ENCODE measurements at places on chromosomes 12 and 14.

DNA sequence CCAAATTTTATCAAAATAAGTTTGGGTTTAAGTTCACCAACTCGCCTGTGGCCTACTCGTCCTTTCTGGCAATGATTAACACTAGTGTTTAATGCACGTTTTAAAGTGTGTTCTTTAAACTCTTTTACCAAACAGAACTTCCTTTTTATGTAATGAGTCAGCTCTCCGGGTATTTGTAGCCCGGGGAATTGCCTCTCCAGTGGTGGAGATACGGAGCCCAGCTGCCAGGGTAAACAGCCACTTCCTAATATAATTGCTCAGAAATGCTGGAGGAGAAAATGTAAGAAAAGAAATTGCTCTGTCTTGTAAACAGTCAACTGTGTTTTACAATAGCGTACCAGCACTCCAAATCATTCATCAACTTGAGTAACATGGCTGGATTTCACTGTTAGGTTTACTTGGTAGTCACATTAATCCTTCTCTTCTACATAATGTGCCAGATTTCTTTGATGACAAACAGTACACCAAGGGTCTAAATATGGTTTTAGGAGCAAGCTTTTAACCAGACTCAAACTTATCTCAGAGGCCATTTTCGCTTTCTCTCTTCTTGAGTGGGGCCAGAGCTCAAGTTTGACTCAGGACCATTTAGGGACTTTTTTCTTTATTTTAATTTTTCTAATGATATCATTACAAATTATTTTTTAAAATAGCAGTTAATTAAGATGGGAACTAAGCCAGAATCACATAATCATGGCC lies 101.2 kb upstream of the SLC38A2 start:
- DNase-seq, result peak; percentile 84

DNA sequence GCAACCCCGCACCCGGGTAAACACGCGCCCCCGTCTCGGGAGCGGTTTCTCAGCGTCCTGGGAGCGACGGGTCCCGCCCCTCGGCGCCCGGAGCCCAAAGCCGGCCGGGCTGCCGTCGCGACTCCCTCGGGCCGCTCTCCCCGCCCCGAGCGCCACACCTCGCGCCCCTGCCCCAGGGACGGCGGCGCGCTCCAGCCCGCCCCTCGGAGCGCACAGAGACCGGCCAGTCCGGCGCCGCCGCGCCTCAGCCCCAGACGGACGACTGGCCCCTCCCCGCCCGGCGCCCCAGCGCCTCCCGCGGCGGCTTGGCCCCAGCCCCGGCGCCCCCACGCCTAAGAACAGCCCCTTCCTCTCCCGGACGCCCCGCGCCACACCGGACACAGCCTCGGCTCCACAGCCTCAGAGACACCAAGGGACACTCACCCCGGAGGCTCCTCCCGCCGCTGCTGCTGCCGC lies 411 bp downstream of the BTBD7 start:
- DNase-seq, result no peak

- no peak for DNase-seq
These were observed 90.0 kb downstream of the PPM1H start for GRCh38 chr12:62844915-62845314.

- DNase-seq, result no peak
These were observed 736 bp upstream of the PHLDA1 start for GRCh38 chr12:76032043-76032981.

DNA sequence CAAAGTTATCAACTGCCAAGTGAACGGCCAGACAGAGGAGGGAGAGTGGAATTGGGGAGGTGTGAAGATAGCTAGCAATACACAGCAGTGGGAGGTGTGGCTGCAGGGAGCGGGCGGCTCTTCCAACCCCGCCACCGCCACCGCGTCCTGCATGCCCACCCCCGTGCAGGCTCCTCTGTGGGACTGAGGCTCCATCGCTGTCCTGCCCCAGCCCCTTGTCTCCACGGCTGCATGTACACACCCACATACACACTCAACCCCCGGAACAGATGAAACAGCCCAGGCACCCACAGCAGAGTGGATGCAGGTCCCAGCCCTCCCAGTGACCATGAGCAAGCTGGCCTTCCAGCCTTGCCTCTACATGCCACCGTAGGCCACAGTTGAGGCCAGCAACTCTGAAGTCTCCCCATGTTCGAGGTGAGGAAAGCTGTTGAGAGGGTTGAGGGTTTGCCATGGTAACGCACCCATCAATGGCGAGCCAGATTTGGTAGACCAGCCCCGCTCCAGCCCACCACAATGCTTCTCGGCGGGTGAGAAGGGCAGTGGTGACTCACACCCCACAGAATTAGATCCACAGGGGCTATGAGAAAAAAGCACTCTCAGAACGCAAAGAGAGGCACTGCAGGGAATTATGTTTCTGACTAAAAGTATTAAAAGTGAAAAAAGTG lies 39.3 kb downstream of the PITPNM2 start:
- no peak for DNase-seq

- DNase-seq, result no peak
These were observed 100.1 kb downstream of the PPP1R12A start for GRCh38 chr12:79834712-79835376.

DNA sequence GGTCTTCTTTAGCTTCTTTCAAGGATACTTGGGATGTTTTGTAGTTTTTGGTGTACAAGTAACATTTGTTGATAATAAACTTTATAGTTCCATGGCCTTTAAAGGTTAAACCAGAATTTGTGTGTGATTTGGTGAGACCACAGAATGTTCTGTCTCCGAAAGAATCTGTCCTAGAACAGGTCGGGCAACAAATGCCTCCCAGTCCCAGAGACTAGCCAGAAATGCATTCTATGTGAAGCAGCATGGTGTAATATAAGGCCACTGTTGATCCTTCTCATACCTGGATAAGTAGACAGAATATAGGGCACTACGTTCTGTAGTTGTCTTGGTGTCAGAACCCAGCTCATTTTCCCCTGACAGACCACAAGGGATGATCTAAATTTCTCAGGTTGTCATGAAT lies 10.0 kb downstream of the STYK1 start:
- DNase-seq, result no peak

DNA sequence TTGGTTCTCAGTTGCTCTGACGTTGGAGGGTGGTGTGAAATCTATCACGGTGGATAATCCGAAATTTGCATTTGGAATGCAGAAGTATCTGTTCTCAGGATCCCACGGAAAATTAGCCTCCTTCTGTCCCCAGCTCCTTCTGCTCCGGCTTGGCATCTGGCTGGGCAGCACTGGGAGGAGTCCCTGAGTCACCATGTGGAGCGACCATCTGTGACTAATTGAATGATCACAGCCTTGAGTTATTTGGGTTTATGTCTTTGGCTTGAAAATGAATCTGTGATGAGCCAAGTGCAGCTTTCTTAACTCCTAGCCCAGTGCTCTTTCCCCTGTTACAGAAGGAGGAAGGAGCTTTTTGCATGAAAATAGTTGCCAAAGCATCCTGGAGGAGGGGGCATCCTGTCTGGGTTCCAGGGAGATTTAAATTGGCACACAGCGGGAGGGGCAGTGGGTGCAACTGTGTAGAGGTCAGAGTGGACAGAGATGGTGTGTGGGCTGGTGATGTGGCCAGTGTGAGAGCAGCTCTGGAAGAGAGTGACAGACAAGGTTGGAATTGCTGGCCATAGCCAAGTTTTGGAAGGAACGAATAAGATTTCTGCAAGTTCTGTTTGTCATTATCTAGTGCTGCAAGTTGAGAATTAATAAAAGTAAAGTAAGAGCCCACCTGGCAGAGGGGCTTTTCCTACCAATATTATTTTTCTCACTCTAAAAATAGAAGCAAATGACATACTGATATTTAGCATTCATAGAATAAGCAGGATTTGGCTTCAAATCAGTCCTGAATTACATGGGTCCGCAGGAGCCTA lies 74.4 kb downstream of the SLC24A4 start:
- peak; percentile 28 for DNase-seq

- DNase-seq, result no peak
These were observed 39.7 kb upstream of the GZMB start for GRCh38 chr14:24673534-24674203.

DNA sequence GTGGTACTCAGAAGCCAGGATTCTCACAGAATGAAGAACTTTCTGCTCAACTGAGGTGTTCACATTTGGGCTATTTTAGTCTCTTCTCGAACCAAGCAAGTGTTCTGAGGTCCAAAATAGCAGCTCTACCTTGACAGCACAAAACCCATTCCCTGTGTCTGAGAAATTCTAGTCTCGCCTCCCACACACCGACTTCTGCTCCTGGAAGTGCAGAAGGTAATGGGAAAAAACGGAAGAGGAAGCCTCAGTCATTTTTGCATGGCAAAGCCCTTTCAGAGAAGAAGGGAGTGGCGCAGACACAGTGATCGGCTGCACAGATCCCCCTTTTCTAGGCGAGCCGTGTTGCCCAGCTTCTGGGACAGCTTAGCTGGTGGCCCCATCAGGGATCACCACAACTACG lies 31.2 kb upstream of the VPS33A start:
- no peak for DNase-seq

GRCh38 chr12:6691473-6691872 lies 2.3 kb upstream of the ZNF384 start:
- DNase-seq, result peak; percentile 48

- no peak for DNase-seq
These were observed 22.6 kb upstream of the DRAM1 start for GRCh38 chr12:101854747-101855146.

GRCh38 chr12:45273717-45274271 lies 57.9 kb downstream of the ANO6 start:
- peak; percentile 90 for DNase-seq

GRCh38 chr12:51225771-51226170 lies 7.9 kb upstream of the POU6F1 start:
- DNase-seq, result no peak

- no peak for DNase-seq
These were observed 220.6 kb downstream of the GXYLT1 start for GRCh38 chr12:41924111-41924510.

GRCh38 chr12:87430444-87430843 lies 598.8 kb downstream of the C12orf50 start:
- DNase-seq, result no peak

GRCh38 chr12:64528616-64529015 lies 76.7 kb downstream of the TBK1 start:
- DNase-seq, result no peak

DNA sequence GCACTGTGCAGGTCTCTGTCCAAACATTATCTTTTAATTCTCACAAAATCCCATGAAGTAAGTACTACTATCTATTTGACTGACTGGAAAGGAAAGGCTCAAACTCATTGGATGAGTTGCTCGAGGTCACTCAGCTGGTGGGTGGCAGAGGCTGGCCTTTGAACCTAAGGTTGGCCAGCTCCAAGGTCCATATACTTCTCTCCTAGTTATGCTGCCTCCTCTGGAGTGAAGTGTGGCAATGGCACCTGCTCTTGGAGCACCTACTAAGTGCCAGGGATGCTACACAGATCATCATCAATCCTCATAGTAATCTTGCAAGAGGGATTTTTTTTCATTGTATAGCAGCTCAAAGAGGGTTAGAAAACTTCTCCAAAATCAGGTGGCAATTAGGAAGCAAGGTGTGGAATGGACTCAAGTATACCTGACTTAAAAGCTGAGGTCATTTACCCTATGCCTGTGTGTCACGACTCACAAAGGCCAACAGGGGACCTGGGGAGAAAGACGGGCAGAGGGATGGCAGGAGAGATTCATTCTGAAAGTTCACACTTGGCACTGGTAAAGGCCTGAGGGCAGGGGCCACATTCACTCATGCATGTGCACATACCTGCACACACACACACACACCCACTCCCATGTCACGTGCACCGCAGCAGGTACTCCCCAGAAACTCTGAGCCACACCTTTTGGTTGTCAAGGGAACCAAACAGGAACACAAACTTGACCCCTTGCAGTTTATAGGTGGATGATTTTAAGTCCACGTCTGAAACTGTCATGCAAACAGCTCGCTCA lies 146.4 kb downstream of the FOXN3 start:
- DNase-seq, result no peak

GRCh38 chr14:90903101-90903500 lies 86.9 kb upstream of the TTC7B start:
- DNase-seq, result peak; percentile 8

DNA sequence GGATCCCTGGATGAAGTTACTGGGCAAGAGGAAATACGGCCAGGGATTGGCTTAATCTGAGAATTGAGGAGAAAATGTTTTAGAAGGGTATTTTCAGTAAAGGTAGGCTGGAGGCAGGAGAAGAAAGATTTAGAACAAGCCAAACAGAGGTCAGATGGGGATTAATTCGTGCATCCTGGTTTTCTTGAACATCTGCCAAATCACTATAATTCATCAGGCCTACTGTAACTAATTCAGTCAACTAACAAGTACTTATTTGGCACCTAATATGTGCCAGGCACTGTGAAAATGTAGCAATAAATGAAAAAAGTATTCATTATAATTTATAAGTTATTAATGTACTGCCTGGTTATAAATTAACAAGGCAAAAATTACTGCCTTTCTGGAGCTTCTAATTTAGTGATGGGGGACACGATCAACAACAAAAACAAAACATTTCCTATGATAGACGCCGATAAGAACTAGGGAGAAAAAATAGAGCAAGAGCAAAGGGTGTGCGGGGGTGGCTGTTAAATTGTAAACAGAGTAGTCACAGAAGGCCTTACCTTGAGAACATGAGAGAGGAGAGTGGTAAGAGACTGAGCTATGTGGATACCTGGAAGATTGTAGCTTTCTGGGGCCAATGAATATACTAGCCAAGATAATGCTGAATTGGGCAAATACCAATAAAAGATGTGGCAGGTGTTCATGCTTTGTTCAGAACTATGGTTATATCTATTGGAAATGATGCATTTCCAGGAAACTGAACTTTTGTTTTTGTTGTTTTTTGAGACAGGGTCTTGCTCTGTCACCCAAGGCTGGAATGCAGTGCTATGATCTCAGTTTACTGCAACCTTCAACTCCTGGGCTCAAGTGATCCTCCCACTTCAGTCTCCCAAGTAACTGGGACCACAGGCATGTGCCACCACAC lies 34.0 kb downstream of the DUSP16 start:
- DNase-seq, result no peak

GRCh38 chr14:35212471-35213142 lies 79.6 kb upstream of the PSMA6 start:
- DNase-seq, result no peak

- no peak for DNase-seq
These were observed 28.8 kb upstream of the CEP83 start for GRCh38 chr12:94488463-94488862.

DNA sequence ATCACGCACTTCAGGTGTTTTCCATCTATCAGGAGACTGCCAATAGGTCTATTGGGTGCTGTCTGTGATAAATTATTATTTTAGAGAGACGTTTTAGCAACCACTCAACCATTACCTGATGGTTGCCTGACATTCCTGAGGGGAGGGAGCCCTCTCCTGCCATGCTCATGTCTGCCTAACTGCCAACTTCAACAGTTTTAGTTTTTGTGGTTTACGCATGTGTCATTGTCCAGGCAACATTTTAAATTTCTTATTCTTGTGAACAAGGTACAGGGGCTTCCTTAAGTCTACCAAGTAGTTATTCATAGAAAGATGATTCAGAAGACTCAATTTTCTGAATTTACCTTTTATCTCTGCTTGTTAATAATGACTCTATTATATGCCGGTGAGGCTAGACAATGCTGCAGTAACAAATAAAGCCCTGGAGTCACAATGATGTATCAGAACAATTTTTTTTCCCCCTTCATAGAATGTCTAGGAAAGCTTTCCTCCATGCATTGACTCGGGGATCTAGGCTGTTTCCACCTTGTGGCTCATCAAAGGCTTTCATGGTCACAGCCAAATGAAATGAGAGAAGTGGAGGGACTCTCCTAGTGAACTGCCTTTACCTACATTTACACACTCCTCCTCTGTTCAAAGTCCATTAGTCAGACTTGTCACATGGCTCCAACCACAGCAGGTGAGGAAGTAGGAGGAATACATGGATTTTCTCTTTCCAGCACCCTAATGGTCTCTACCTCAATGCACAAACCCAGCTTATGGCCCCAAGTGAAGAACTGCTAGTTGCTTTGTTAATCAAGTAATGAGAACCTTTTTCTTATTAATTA lies 225.8 kb downstream of the CRADD start:
- no peak for DNase-seq

Data from AG09309 (cell line).